ENCODE measurements at places on chromosomes 7 and 10.

DNA sequence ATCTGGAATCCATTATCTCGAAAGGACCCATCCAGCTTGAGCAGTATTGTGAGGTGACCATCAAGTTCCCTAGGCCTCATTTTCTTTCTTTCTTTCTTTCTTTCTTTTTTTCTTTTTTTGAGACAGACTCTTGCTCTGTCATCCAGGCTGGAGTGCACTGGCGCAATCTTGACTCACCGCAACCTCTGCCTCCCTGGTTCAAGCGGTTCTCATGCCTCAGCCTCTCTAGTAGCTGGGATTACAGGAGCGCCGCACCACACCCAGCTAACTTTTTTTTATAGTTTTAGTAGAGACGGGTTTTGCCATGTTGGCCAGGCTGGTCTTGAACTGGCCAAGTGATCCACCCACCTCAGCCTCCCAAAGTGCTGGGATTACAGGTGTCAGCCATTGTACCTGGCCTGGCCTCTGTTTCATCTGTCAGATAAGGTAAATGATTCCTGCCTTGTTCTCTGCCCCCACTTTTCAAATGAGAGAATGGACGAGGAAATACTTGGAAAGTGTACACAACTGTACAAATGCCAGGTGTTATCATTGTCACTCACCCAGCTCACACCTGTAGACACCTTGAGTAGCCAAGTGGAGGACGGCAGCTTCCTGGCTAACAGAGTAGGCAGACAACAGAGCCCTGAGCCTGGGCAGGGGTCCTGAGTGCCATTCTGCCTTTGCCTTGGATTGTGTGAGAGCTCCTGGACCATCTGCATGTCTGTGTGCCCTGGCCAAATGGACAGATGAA lies 54.1 kb downstream of the HK1 start:
- DNase-seq, result no peak

GRCh38 chr7:70654979-70655378 lies 477.0 kb upstream of the GALNT17 start:
- DNase-seq, result no peak

DNA sequence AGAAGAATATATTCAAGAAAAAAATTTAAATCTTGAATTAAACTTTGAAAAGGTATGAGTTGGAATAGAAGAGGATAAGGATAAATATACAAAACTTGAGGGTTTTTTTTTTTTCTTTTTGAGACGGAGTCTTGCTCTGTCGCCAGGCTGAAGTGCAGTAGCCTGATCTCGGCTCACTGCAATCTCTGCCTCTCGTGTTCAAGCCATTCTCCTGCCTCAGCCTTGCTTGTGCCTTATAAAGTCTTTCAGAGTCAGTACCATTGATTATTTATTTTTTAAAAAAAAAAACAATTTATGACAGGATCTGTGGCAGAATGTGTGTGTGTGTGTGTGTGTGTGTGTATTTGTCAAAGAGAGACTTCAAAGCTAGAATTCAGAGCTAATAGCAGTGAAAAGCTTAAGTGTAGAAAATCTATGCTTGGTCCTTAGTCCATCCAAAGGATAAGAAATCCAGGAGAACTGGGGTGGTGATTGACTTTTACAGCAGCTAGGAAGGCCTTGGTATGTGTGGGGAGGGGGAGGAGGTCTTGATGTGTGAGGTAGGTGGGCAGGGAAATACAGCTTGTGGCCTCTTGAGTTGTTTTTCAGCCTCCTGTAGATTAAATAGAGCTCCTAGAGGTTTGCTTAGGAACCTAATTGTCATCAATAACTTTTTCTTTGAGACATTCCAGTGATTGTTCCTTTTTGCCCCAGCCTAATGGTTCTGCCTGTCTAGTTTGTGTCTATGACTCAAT lies 2.4 kb downstream of the HECTD2 start:
- DNase-seq, result no peak

GRCh38 chr7:20220921-20221547 lies 3.9 kb upstream of the MACC1 start:
- peak; percentile 26 for DNase-seq

GRCh38 chr10:114647545-114648138 lies 10.4 kb downstream of the ABLIM1 start:
- DNase-seq, result no peak

DNA sequence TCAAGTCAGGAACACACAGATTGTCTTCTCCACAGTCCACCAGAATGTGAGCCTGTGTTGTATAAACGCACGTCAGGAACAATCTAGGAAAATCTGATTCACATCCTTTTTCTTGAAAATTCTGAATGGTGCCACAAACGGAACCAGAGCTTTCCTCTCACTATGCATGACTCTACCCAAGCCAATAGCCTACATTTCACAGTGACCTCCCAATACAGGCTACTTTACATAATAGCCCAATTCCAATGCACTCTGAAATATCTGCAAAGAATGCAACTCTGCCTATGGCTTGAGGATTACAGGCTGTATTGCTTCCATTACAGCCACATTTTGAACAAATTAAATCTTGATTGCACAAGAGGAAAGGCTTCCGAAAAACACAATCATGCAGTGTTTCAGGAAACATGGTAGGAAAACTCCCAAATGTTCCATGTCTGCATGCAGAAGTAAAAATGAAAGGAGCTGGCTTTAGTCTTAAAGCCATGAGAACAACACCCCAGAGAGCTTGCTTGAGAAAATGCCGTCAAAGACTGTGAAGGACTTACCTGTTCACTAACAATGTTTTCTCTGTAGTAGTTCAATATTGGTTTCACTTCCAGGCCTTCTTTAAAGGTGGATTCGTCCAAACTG lies 113.9 kb downstream of the ITGA8 start:
- no peak for DNase-seq

- DNase-seq, result peak; percentile 82
These were observed at the start of gene WDR37 for GRCh38 chr10:1056326-1057105. TSS of gene WDR37 (plus strand) at chr10:1056385. CDS start at chr10:1072156, 15,771 bp downstream.

GRCh38 chr7:95404316-95404865 lies 8.2 kb upstream of the PON3 start:
- no peak for DNase-seq
